ENCODE measurements at places on chromosomes 13 and 19. TPM values are rescaled to one million over a fixed set of nuclear protein-coding genes. Genes with fewer than 3 reads are reported as not detected.

DNA sequence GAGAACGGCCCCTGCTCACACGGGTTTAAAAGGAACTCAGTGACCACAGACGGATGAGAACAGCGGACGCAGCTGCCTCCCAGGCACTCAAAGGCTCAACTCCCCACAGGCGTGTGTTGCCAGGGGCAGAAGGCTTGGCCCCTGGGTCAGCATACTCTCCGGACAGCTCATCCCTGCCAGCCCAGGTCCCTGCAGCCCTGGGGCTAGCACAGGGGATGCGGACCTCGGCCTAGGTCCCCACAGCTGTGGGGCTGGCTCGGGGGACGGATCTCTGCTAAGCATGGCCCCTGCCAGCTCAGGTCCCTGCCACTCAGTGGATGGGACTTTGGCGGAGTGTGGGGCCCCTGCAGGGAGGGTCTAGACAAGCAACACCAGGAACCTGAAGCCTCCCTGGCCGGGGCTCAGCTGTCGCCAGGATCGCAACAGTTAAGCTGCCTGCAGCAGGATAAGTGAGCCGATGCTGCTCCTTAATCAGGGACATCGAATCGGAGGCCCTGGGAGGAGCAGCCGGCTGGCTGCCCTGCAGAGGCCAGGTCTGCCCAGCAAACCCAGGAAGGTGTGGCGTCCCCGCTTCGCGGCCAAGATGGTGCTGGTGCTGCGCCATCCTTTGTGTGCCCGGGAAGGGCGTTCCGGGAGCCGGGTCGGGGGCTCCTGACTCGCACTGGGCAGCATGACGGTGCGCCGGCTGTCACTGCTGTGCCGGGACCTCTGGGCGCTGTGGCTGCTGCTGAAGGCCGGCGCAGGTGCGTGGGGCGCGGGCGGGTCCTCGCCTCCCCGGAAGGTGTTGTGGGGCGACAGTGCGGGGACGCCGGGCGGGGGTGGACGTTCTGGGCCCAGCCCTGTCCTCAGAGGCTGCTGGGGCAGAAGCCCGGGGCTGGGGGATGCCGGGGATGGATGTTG lies 32.5 kb downstream of the MCF2L start:
- no peak for DNase-seq

DNA sequence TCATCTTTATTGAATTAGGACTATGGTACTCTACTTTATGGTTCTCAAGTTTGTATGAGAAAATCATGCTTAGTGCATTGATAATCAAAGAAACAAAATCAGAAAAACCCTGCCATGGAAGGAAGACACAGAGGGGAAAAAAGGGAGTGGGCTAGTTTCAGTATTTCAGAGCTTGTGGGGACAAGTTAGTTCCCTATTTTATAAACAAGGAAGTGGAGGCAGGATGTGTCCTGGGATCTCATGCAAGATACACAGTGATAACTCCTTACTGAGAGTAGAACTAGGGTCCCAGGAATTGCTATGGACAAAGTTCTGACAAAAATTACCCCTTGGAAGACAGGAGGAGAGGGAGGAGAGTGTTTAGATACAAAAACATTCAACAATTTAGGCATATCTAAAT lies 1277.3 kb downstream of the UQCRFS1 start:
- no peak for DNase-seq

DNA sequence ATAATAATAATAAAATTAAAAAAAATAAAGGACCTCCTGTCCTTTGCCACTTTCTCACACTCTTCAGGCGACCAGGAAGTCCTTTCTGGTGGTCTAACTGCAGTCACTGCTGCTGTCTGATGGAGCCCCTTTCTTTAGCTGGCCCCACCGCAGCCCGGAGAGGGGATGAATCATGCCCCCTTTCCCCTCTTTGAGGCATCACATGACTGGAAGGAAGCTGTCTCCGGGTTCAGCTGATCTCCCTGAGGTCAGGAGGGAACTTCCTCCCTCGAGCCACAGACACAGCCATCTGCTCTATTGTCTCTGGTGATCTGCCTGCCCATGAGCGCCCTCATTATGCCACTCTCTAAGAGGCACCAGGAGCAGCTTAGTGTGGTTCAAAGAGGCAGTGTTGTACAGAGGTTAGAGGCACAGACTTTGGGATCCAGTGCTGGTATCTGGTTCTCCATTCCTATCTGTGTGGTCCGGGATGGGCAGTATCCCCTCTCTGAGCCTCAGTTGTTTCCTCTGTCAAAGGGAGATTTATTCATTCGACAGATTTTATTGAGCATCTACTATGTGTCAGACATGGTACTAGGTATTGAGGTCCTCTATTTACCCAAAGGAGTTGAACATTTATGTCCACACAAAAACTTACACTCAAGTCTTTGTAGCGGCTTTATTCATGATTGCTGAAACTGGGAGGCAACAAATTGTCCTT lies 30.0 kb downstream of the VAV1 start:
- DNase-seq = peak; percentile 28

- no peak for DNase-seq
Observed at GRCh38 chr19:49217382-49217781, 59.8 kb downstream of the TRPM4 start.

Gene MED29
- total RNA-seq = 34.3 TPM

All from tibial nerve (tissue), 4 donors.